Activated CD4-positive, alpha-beta T cell treated with anti-CD3 and anti-CD28 coated beads, Interleukin-2, Interleukin-4, amounts not matched to agents 100 ng/mL and 50 ng/mL, durations not matched to agents 16 hours and 8 hours (primary cell): ENCODE measurements at places on chromosomes 4 and X.

GRCh38 chr4:2484993-2485392, 16.1 kb downstream of the RNF4 start:
- peak; percentile 58 for DNase-seq

DNA sequence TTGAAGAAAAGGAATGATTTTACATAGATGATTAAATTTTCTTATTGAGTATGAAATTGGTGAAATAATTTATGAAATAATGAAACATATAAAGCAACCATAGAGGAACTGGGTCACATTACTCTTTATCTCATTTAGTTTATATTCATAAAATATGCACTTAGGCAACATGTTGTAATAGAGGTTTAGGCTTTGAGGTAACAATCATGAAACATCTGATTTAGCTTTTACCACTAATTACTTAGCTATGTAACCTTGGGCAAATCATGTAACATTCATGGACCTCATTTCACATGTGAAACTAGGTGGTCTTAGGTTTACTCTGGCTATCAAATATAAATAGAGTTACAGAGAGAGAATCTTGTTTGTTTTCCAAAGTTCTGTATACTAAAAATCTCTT, 54.5 kb upstream of the SMARCA5 start:
- DNase-seq: no peak

DNA sequence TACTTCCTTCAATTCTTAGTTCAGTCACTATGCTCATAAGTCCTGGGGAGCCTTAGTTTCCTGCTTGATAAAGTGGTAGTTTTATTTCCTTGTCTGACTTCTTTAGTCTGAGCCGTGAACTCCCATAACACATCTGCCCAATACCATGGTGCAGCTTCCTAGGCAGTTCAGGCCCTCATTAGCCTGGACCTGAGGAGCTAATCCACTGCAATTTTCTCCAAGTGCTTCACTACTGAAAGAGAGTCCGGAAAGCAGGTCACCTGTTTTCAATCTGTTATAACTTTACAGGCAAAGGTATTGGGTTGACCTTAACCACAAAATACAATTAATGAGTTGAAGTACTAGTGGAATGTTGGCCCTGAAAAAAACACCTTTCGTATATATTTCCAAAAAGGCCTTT, 245.4 kb upstream of the BOD1L1 start:
- DNase-seq: no peak

DNA sequence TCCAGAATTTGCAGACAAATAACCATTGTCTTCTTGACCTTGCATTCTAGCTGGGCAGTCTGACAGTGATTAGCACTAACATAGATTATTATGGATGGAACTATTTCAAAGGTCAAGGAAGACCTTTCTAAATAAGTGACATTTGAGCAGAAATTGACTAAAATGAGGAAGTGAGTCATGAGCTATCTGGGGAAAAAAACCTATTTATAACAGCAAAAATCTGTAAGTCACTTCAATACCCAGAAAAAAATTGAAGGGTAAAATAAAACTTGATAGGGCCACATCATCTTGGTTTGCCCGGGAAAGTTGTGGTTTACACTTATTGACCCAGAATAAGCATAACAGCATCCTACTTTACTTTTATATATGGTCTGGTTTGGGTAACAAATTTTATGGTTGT, 414.6 kb upstream of the HS3ST1 start:
- no peak for DNase-seq

- DNase-seq: no peak
These were observed 73.0 kb upstream of the ACSL1 start for GRCh38 chr4:184898793-184899192.

- DNase-seq: no peak
These were observed 32.1 kb upstream of the MSN start for GRCh38 chrX:65635378-65635777.

DNA sequence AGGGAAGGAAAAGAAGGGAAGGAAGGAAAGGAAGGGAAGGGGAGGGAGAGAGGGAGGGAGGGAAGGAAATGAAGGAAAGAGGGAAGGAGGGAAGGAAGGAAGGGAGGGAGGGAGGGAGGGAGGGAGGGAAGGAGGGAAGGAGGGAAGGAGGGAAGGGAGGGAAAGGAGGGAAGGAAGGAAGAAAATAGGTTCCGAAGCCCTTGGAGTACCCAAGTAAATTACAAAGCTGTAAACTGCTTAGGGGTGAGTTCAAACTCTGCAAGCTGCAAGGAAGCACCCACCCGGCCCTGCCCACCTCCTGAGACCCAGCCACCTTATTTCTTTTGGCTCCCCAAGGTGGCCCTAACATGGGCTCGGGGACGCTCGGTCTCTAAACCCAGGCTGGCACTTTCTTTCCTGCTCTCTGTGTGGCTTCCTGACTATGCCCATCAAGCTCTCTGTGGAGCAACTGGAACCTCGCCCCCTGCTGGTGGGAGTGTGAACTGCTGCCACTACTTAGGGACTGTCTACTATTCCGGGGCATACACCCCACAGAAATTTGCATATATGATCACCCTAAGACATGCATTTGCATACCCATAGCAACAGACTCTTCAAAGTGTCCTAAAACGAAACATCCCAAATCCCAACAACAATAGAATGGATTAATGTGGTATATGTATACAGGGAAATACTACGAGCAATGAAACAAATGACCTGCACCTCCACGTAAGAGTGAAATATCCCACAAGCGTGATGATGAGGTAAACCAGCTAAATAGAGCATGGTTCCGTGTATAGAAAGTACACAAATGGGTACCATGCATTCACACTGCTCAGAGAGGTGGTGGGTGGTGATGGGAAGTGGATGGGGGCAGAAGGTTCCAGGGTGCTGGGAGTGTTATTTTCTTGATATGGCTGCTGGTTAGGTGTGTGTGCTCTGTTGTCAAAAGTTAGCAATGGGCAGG, 151.7 kb upstream of the TBL1X start:
- peak; percentile 79 for DNase-seq

DNA sequence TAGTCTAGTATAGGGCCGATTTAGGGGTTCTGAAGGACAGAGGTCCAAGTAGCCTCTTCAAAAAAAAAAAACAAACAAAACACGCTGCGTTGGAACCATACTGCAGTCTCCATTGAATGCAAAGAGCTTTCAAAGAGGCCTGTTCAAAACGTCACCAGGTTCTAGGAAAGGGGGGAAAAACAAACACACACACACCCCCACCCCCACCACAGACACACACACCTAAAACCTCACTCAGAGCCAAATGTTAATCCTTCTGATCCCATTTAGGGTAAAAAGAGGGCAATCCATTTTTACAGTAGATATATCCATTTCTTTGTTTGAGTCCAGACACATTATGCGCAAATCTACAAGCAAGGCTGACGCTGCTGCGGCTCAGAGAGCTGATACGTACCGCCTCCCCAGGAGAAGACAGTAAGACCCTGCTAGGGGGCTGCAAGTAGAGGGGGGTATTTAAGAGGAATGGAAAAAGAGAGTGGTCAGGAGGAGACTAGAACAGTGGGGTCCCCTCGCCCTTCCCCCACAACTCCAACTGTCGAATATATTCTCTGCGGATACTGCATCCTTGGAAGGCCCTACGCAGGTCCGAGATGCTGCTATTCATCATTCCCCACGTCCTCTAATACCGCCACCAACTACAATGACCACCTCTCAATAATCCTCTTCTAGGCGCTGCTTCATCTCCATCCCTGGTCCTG, 1.3 kb downstream of the NKRF start:
- DNase-seq: no peak

DNA sequence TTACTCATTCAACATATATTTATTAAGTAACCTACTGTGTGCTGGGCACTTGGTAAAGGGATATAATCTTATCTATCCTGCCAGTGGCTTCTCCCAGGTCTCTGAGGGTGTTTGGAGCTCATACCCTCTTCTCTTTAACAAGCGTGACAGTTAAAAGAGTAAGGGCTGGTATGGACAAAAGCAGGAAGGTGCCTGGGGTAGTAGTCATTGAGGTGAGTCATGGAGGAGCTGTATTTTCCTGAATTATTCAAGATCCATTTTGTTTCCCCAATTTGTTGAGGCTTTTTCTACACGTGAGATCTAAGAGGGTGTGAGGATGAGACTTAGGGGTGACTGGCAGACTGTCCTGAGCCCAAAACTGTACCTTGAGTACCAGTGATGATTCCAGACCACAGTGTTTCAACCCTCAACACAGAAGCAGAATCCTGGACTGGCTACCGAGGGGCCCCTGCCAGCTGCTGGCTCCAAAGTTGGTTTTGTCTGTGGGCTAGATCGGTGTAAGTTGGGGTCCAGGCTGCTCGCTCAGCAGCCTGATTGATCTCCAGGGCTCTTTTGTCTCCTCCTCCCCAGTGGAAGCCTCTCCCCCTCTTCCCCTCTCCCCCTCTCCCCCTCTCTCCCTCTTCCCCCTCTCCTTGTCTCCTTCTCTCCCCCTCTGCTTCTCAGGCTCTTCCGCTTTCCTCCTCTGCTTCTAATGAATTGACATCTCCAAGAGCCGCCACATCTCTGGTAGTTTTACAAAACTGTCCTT, at the start of gene DRP2:
TSS of gene DRP2 (plus strand) at position 671 of the 748 bp plus-strand sequence. CDS start 11,862 bp downstream, outside the sequence.
- no peak for DNase-seq

GRCh38 chrX:122584981-122585380, 599.1 kb upstream of the GRIA3 start:
- no peak for DNase-seq

DNA sequence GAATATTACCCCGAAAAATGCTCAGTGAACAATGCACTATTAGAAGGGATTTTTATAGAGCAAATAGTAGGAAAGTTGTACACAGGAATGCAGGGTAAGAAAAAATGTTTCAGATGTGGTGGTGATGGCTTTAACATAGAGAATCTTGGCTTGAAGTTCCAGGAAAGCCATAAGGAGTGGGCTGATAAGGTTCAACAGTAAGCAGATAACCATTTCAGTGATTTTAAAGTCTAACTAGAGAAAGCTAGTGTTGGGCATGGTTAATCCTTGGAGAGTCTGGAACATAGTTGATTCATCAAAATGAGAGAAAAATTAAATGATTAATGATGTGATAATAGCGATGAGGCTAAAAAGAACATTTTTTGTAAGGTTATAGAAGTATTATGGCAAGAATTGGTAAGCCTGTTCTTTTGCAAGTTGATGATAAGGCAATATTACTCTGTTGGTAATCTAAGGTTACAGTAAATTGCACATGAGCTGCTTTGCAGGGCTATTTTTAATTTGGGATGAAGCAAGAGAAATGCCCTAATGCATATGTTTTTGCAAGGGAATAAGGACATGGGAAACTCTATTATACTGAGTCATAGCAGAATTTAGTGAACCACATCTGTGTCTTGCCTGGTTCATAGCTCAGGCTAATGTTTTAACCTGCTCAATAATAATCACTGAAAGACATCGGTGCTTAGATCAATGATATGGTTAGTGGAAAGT, 44.3 kb downstream of the GALNTL6 start:
- no peak for DNase-seq

- no peak for DNase-seq
These were observed 122.4 kb downstream of the LARP7 start for GRCh38 chr4:112759313-112759712.

GRCh38 chr4:180518906-180519305, 1724.3 kb upstream of the TENM3 start:
- no peak for DNase-seq

DNA sequence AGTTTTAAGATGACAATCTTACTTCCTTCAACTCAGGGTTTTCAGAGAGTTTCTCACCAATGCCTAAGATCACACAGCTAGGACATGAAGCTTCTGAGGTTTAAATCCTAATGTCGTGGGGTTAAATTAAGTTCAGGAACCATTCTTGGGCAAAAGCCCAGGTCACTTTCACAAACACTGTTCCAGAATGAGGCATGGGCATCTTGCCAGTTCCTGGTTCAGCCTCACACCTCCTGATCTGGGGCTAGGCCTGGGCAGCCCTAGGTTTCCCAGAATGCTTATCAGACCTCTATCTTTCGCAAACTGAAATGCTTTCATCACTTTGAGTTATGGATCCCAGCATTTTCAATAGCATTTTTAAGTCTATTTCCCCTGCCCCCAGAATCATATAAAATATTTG, 224.8 kb upstream of the EDA2R start:
- DNase-seq: no peak

DNA sequence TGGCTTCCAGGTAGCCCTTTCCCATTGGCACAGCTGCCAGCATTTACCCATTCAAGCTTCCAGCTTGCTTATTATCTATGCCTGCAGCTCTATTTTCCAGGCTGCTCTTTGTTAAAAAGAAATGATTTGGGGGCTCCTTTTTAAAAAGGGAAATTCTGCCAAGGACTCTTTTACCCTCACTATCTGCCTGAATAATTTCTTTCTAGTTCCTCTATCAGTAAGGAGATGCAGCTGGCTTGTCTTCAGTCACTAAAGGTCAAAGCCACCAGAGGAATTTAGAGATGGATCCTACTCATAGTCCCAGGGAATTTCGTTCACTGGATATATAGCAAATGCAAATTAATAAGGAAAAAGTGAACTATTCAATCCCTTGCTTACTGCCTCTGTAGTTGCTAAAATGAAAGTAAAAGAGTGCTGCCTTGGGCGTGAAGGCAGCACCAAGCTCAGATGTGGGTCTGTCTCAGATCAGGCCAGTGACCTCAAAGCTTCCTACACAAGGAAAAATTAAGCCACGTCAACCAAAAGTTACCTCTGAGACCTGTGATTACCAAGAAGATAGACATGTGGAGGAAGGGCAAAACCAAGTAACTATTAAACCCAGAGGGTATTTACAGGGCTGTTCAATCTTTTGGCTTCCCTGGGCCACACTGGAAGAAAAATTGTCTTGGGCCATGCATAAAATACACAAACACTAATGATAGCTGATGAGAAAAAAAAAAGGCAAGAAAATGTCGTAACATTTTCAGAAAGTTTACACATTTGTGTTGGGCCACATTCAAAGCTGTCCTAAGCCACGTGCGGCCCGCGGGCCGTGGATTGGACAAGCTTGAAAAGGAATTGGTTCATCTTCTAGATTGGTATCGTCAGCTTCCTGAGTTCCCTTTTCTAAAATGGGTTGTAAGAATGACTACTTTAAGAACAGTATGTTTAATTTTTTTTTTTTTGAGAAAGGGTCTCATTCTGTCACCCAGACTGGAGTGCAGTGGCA, 5.3 kb downstream of the ARSF start:
- DNase-seq: no peak
